Dorsolateral prefrontal cortex (tissue), 122 donors: ENCODE measurements at places on chromosomes 2 and 18.

- no peak for DNase-seq
These were observed 57.5 kb downstream of the CXCR4 start for GRCh38 chr2:136060416-136060815.

- DNase-seq, result no peak
These were observed 6.1 kb downstream of the IL18R1 start for GRCh38 chr2:102361632-102362241.

- no peak for DNase-seq
These were observed 7.3 kb downstream of the FOSL2 start for GRCh38 chr2:28399956-28400355.

GRCh38 chr2:44778671-44779476, 162.6 kb upstream of the SIX3 start:
- DNase-seq, result no peak

DNA sequence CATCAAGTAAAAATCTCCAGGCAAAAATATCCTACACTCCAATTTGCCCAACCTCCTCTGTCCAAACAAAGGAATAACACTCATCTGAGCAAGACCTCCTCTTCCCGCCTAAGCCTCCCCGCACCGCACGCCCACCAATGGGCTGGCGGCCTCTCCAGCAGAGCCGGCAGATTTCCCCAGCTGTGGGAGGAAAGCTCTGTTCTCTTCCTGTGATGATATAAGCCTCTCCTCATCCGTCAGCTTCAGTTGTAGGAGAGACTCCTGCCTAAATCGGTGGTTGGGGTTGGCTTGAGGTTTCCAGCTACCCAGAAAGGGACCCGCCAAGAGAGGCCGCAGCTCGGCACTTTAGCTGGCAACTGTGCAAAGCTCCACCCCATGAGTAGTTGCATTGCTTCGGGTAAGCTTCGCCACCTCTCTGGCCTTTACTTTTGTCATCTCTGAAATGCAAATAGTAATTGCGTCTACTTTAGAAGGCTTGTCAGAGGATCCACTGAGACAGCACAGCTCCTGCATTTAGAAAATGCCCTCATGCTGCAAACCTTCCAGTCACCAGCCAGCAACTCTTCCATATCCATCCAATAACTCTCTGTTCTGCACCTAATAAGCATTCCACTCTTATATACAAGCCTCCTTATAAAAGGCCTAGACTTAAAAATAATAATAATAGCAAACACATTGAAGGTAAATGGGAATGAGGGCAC, 146.4 kb downstream of the MYT1L start:
- no peak for DNase-seq

DNA sequence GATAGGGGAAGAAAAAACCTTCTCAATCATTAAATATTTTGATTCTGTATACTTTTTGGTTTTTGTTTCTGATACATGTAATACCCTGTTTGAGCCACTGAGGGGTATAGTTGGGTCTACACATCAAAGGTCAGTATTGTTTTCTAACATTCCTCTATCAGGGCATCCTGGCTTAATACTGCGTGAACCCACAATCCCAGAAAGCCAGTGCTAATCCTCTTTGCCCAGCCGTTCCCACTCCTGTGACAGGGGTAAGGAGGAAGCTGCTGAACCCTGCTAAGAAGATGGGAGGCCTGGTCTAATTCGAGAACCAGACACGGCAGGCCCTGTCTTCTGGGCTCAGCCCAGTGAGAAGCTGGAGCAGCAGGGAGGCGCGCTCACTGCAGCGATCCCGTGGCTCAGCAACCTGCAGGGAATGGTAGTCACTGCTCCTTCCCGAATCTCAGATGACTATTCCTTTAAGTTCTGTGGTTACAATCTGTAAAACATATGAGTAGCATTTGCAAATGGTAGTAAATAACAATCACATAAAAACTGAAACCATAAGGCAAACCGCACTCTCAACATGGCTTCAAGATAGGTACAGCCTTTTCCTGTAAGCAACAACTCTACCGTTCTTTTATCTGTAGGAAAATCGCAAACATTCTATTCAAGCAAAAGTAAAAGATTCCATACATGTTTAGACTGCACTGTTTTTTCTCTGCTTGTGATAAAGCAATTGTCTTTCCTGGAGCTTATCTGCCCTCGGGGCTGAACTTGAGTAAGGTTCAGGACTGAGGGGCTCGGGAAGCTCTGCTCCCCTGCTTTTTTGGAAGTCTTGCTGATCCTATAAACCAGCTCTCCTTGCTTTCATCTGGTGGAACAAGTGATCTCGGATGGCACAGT, 87.0 kb downstream of the EPB41L3 start:
- DNase-seq, result peak; percentile 59

DNA sequence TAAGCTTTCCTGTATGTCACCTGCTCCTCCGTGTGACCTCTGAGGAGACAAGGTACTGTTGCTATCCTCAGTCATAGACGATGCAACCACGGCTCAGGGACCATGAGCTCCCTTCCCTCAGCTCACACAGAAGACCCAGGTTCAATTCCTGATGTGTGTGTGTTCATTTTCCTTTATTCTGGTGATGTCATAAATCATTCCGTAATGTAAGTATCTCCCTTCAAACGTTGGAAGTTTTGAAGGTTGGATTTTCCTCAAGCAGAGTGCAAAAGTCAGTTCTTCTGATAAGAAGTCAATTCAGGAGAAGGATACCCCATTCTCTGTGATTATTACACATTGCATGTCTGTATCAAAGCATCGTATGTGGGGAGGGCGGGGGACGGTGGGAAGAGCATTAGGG, 118.9 kb upstream of the FAM136A start:
- no peak for DNase-seq

- DNase-seq, result no peak
These were observed 334.4 kb upstream of the THUMPD2 start for GRCh38 chr2:40113272-40113968.

DNA sequence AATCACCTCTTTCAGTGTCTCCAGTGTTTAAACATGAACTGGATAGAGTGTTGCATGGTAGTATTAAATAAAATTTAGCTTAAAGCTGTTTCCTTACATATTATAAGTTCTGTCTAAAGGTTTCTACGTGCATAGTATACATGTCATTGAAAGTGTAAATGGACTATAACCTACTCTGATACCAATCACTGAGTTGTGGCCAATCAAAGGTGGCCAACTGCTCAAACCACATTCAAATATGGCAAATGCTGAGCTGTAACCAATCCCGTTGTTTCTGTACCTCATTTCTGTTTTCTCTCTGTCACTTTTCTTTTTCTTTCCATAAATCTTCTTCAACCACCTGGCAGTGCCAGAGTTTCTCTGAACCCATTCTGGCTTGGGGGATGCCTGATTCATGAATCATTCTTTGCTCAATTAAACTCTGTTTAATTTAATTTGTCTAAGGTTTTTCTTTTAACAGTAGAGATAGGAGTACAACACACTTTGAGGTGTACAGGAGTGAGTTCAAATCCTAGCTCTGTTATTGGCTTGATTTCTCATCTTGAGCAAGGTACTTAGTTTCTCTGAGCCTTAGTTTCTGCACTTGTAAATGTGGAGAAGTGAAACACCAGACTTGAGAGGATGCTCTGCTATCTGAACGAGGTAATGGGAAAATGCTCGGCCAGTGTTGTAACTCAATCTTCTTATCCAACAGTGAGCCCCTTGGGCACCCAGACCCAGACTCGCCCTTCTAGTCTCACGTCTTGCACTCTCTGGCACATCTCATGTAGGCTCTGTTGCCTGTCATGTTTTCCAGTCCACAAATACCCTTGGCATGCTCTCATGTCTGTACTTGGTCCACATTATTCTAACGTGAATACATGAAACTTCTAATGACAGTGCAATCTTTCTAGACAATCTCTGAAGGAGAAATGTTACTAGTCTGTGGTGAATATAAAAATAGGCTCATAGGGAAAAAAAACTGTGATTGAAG, 228.0 kb downstream of the PIK3C3 start:
- DNase-seq, result no peak

DNA sequence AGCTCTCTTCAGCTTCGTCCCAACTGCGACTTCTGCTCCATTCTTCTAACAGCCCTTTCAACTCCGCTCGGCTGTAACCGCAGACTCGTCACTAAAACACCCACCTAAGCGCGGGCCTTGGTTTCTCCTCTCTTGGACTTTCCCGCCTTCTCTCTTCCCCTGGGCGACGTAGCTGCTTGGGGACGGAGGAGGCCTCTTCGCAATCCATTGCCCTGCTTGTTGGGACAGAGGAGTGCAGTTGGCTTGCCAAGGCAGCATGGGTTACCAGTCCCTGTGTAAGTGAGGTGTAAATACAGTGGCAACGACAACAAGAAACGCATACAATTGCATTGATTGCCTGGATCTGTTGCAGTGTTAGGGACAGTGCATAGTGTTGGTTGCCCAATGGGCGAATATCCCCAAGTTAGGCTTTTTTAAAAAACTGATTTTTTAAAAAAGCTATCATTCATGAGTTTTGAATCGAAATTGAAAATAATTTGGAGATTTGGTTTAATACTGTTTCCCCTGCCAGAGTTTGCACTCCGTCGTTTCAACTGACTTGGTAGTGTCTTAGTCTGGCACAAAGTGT, 484 bp upstream of the DARS1 start:
- no peak for DNase-seq

DNA sequence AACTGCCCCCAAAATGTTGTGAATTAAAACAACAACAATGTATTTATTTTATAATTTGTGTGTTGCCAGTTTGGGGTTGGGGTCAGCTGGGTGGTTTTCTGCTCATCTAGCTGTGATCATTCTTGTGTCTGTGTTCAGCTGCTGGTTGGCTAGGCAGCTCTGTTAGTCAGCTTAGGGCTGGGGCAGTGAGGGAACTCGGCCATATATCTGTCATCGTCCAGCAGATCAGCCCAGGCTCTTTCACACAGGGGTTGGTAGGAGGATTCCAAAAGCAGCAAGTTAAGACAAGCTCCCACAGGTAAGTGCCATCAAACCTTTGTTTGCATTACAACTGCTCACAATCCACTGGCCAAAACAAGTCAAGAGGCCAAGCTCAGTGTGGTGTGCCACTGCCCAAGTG, 121.5 kb downstream of the LPIN1 start:
- no peak for DNase-seq

GRCh38 chr2:166375736-166376487, at the start of gene SCN9A:
SCN9A (minus strand) TSS chr2:166375944; CDS start chr2:166311756, 64,188 bp downstream.
- DNase-seq, result peak; percentile 42

GRCh38 chr2:238107525-238108422, 7.6 kb downstream of the ESPNL start:
- peak; percentile 14 for DNase-seq

DNA sequence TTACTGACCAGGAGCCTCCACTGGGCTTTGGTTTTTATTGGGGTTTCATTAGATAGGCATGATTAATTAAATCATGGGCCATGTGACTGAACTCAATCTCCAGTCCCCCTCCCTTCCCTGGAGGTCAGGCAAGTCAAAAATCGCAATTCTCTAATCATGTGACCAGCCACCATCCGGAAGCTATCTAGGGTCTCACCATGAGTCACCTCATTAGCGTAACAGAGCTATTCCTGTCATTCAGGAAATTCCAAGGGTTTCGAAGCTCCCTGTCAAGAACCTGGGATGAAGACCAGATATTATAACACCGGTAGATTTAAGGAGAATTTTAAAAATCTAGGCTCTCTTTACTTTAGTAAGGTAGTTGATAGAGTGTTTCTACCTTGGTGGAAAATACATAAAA, 180.3 kb upstream of the TCF4 start:
- no peak for DNase-seq
